ENCODE measurements at places on chromosomes 6 and 20.

DNA sequence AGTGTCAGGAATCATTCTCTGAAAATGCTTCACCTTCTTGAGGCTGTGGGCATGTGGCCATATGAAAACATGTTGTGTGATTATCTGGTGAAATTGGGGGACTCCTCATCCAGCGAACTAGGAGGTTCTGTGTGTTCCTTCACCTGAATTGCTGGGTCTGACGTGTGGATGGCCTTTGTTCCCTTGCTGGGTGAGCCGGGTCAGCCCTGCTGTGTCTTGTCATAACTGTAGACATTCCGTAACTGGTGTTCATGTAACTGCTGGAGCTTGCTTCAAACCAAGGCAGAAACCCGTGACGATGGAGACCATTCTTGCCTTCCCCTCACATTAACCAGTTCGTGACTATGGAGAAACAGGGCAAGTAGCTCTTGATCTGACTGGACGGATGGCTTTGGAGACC is 123.5 kb downstream of the GMPR start:
- DNase-seq = no peak

DNA sequence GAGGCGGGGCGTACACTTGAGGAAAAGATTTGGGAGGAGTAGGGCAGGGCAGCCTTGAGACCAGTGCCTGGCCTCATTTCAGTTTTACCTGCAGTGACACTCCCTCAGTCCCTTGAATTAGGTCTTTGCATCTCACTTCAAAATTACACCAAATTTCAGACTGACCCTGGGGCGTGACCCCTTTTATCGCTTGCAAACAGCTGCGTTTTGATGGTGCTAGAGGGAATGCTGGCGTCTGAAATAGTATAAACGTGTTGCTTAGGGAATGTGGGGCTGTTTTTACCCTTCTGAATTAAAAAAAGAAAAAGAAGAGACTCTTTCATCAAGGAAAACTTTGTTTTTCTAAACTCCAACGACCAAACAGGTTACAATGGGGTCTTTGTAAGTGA is 21.0 kb downstream of the COL9A1 start:
- no peak for DNase-seq

DNA sequence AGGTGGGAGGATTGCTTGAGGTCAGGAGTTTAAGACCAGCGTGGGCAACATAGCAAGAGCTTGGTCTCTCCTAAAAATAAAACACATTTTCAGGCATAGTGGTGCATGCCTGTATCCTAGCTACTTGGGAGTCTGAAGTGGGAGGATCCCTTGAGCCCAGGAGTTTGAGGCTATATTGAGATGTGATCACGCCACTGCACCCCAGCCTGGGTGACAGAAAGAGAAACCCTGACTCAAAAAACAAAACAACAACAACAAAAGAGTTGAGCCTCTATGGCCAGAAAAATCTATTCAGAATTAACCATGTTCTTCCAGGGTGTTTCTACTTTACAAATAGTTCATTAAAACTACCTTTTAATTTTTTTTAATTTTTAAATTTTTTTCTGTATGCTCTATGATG is 60.6 kb downstream of the TIAM2 start:
- no peak for DNase-seq

DNA sequence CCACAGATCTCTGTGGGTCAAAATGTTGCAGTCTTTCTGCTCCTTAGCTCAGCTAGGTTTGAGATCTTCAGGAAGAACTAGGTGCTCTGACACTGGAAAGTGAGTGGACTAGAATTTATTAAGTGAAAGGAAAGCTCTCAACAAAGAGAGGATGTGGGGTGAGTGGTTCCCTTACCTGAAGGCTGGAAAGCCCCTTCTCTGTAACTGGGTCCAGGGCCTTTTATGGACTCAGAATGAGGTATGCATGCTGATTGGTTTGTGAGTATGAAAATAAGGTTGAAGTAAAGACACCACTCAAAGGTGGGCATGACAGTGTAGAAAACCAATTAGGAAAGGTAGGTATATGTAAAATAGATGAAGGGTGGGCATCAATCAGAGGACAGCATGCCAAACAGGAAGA is 485.5 kb downstream of the CD109 start:
- no peak for DNase-seq

GRCh38 chr20:40710603-40711002 is 21.6 kb upstream of the MAFB start:
- no peak for DNase-seq
